ENCODE measurements at places on chromosomes 5 and 9. TPM values are rescaled to one million over a fixed set of nuclear protein-coding genes. Genes with fewer than 3 reads are reported as not detected.

GRCh38 chr5:176656467-176656990, 9.2 kb downstream of the TSPAN17 start:
- no peaks in the 10 kb centered on the region for H3K36me3 ChIP-seq
- no peak overlapping the region for H3K27ac ChIP-seq
- H3K4me1 ChIP-seq, result no peaks in the 10 kb centered on the region
- no peak for DNase-seq

GRCh38 chr5:126878085-126878484, 101.1 kb downstream of the LMNB1 start:
- no peak overlapping the region for H3K4me3 ChIP-seq
- no peaks in the 10 kb centered on the region for H3K4me1 ChIP-seq
- H3K27ac ChIP-seq, result no peak overlapping the region
- H3K27me3 ChIP-seq, result no peaks in the 10 kb centered on the region
- no peak for DNase-seq

DNA sequence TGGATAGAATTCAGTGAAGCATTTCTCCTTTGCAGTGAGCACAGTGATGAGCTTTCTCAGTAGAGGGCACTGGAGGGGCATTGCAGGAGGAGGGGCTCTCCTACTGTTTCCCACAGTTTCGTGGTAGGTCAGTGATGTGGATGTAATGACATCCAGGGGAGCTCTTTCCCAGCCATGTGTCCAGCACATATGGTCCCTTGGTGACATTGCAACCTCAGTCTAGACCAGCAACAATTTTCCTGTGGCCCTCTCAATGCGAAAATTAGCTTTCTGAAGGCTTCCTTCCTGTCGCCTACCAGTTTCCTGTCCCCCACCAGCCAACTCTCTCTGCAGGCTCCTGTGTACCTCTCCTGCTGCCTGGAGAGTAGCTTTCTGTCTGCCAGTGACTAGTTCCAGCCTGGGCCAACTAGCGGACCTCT, 6.9 kb upstream of the PDCL start:
- no peak for DNase-seq
- H3K36me3 ChIP-seq, result no peaks in the 10 kb centered on the region
- no peaks in the 10 kb centered on the region for H3K27me3 ChIP-seq

DNA sequence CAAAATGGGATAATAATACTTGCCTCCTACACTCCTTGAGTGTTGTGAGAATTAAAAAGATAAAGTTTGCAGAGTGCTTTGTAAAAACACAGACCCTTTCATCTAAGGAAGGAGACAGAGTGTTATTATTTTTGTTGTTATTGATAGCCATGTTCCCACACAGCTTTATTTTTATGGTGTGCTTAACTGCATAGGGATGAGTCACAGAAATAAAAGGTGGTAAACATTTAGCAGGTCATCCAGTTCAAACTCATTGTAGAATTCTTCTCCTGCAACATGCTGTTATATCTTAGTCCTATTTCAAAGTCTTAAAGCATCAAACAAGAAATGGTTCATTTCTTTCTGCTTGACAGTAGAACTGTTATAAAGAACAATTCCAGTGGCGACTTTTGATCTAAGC, 367.5 kb upstream of the ACTBL2 start:
- DNase-seq, result no peak
- no peaks in the 10 kb centered on the region for H3K36me3 ChIP-seq
- H3K27me3 ChIP-seq, result no peaks in the 10 kb centered on the region
- peak overlapping the region; percentile 3 for H3K27ac ChIP-seq
- H3K4me1 ChIP-seq, result no peaks in the 10 kb centered on the region

- no peaks in the 10 kb centered on the region for H3K27me3 ChIP-seq
- no peaks in the 10 kb centered on the region for H3K36me3 ChIP-seq
- peaks cover 19% of the 10 kb centered on the region for H3K4me1 ChIP-seq
- H3K27ac ChIP-seq, result peak overlapping the region; percentile 32
- H3K4me3 ChIP-seq, result peak overlapping the region; percentile 43
Measured at GRCh38 chr5:343461-344401, 22.2 kb downstream of the AHRR start.

- no peak overlapping the region for H3K4me3 ChIP-seq
- H3K27me3 ChIP-seq, result peaks cover 12% of the 10 kb centered on the region
- no peak overlapping the region for H3K27ac ChIP-seq
- peaks cover under 1% of the 10 kb centered on the region for H3K36me3 ChIP-seq
- no peak for DNase-seq
Measured at GRCh38 chr9:132411091-132411508, 1.1 kb downstream of the CFAP77 start.

GRCh38 chr9:108634672-108635462, 220.9 kb downstream of the ACTL7B start:
- DNase-seq, result no peak
- H3K4me3 ChIP-seq, result no peak overlapping the region
- no peaks in the 10 kb centered on the region for H3K4me1 ChIP-seq
- H3K36me3 ChIP-seq, result no peaks in the 10 kb centered on the region
- H3K27me3 ChIP-seq, result no peaks in the 10 kb centered on the region
- H3K27ac ChIP-seq, result no peak overlapping the region

- no peak overlapping the region for H3K4me3 ChIP-seq
- H3K27me3 ChIP-seq, result peaks cover 4% of the 10 kb centered on the region
- no peak overlapping the region for H3K27ac ChIP-seq
- H3K4me1 ChIP-seq, result no peaks in the 10 kb centered on the region
- DNase-seq, result no peak
Measured at GRCh38 chr5:32498484-32498883, 53.9 kb upstream of the ZFR start.

The STC2 gene
- 32.2 TPM for total RNA-seq

The PAEP gene
- not detected for total RNA-seq
